ENCODE measurements at places on chromosomes 11 and 22. TPM values are rescaled to one million over a fixed set of nuclear protein-coding genes. Genes with fewer than 3 reads are reported as not detected.

Gene CRYBB1
- total RNA-seq, result not detected

Gene SMTNL1
- total RNA-seq, result not detected

Gene MN1
- total RNA-seq, result 2.9 TPM

Gene OSBP2
- 12.9 TPM for total RNA-seq

Gene IFITM1
- 6.1 TPM for total RNA-seq

Gene LGALS1
- 1,080 TPM for total RNA-seq

Gene OR52N4
- total RNA-seq, result not detected

Gene PLAAT2
- total RNA-seq, result not detected

Gene OR2D2
- 0.20 TPM for total RNA-seq

Gene SYT13
- 1.4 TPM for total RNA-seq

Gene RTCB
- 50.9 TPM for total RNA-seq

Gene SHANK2
- 16.9 TPM for total RNA-seq

Gene TOMT
- not detected for total RNA-seq

Gene HBE1
- total RNA-seq, result 212 TPM

Gene MIAT
- total RNA-seq, result 0.54 TPM

Gene CHRM1
- total RNA-seq, result 0.10 TPM

Gene PLAAT3
- total RNA-seq, result 31.1 TPM

All from HCT116 (cell line).